ENCODE measurements at places on chromosomes 7 and 10.
A peak's percentile ranks its signal among the peaks of the same experiment; 100 is the strongest.

DNA sequence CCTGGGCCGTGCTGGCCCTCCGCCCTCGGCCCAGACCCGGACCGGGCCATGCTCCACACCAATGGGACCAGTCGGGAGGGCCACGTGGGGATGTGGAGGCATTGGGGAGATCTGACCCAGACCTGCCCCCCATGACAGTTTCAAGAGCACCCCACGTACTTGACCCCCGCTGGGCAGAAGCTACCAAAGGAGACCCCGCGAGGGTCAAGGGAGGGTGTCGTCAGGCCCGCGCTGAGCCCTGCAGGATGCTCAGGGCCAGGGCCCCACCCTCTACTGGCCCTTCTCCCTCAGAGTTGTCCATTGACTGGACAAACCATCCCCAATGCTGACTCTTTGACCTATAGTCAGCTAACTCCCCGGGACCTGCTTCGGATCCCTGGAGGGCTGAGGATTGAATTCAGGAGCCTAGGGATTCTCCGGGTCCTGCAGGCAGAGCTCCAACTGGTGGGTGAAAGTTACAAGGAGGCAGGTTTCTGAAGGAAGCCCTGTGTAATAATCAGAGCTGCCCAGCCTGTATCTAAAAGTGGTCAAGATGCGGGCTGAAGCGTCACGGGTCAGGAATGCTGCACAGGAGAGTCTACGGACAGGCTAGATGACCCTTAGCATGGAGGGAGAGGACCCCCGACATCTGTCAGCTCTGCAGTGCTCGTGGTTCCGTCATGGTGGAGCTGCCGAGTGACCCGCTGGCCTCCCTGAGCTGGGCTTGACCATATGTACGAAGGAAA lies 498 bp upstream of the CALHM2 start:
- no peak for DNase-seq

- no peak for DNase-seq
These were observed 40.8 kb upstream of the SEC61G start for GRCh38 chr7:54799792-54800191.

- DNase-seq = no peak
These were observed 93.5 kb downstream of the ADARB2 start for GRCh38 chr10:1643908-1644179.

- no peak for DNase-seq
These were observed 303.3 kb upstream of the CDC14C start for GRCh38 chr7:48621076-48621475.

DNA sequence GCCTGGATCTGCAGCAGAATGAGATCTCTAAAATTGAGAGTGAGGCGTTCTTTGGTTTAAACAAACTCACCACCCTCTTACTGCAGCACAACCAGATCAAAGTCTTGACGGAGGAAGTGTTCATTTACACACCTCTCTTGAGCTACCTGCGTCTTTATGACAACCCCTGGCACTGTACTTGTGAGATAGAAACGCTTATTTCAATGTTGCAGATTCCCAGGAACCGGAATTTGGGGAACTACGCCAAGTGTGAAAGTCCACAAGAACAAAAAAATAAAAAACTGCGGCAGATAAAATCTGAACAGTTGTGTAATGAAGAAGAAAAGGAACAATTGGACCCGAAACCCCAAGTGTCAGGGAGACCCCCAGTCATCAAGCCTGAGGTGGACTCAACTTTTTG lies 21.4 kb downstream of the LRRC17 start:
- DNase-seq = no peak

GRCh38 chr7:40715053-40715430 lies 580.2 kb downstream of the SUGCT start:
- DNase-seq = no peak

DNA sequence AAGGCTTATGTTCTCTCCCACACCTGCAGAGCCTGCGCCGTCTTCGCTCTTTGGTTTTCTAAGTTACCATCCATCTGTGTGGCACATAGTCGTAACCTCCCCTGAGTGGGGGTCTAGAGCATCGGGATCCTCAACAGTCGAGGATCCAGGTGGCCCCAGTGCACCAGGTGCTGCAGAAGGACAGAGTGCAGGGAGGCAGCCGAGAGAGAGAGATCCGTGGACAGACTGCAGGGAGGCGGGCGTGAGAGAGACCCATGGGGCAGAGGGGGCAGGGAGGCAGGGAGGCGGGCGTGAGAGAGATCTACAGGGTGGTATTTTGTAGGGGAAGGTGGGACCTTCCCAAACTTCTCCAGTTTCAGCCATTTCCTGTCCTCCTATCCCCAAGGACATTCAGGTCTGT lies 42.3 kb downstream of the PFKP start:
- DNase-seq = no peak

- DNase-seq = peak; percentile 81
These were observed 31.8 kb downstream of the DNMBP start for GRCh38 chr10:99977916-99978315.

DNA sequence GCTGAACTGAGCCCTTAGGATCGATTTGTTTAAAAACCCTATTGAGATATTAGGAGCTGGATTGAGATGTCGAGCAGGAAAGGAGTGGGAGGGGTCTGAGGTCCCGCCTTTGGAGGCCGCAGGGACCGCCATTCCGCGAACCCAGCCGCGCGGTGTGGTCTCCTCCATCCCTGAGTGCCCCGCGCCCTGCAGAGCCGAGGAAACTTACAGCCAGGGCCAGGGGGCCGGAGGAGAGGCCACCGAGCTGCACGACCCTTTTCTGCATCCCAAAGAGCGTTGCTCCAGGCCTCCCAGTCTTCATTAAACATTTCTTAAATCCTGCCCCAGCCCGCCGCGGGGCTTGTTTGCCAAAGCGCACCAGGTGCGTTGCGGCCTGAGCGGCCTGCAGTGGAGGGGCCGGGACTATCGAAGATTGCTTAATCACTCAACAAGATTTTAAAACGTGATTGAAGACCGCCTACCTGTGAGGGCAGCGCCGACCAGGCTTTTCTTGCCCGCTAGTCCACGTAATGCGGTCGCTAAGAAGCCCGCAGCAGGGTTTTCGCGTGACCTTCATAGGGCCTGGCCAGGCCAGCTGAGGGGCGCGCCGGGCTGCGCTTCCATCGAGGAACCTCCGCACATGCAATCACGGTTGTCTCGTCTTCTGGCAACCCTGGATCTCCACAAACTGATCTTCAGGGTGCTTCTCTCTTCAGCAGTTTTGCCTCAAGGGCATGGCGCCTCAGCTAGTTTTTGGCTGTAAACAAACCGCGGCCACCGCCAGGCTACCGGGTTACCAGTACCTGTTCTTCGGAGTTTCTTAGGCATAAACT lies 2.0 kb upstream of the CTBP2 start:
- peak; percentile 69 for DNase-seq

GRCh38 chr10:90051053-90051452 lies 349.7 kb downstream of the KIF20B start:
- DNase-seq = no peak

Data from islet precursor cell (in vitro differentiated cells).